Pons (tissue), 1 donor: ENCODE measurements at places on chromosomes 11 and 22.

DNA sequence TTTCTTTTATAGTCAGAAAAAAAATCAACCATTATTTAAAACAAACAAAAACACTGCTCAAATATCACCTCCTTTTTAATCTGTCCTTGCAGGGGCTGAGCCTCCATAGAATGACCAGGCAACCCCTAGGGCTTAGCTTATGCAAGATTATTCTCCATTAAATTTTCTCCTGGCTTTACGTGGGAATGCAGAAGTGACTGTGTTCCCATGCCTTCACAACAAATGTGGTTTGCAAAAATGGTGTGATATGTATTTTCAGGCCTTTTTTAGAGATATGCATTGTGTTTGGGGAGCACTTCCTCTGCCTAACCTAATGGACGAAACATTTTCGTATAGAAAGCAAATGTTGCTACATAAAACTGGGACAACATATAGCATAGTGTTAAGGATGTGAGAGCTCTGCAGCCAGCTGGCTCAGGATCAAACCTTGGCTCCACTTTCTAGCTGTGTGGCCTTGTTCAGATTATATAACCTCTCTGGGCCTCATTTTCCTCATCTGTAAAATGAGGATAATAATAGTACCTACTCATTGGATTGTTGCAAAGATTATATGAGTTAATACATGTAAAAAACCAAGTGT, 82.6 kb downstream of the PARVA start:
- no peak for DNase-seq

GRCh38 chr11:123406441-123407129, 23.5 kb upstream of the GRAMD1B start:
- no peak for DNase-seq

- DNase-seq, result no peak
Measured at GRCh38 chr11:526192-526591, 9.2 kb downstream of the HRAS start.

DNA sequence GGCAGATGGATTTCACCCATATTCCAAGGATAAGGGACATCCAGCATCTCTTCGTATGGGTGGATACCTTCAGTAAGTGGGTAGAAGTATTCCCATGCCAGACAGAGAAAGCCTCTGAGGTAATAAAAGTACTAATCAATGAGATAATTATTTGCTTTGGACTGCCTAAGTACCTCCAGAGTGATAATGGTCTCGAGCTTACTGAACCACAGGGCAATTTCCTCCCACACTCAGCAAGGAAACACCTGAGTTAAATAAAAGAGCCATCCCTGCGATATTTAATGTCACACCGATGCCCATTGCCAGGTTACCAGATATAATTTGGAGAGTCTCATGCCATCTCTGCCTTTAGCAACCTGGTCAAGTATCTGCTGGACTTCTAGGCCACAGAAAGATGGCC, 70.6 kb upstream of the MPEG1 start:
- no peak for DNase-seq
